ENCODE measurements at places on chromosomes 16 and 17.

DNA sequence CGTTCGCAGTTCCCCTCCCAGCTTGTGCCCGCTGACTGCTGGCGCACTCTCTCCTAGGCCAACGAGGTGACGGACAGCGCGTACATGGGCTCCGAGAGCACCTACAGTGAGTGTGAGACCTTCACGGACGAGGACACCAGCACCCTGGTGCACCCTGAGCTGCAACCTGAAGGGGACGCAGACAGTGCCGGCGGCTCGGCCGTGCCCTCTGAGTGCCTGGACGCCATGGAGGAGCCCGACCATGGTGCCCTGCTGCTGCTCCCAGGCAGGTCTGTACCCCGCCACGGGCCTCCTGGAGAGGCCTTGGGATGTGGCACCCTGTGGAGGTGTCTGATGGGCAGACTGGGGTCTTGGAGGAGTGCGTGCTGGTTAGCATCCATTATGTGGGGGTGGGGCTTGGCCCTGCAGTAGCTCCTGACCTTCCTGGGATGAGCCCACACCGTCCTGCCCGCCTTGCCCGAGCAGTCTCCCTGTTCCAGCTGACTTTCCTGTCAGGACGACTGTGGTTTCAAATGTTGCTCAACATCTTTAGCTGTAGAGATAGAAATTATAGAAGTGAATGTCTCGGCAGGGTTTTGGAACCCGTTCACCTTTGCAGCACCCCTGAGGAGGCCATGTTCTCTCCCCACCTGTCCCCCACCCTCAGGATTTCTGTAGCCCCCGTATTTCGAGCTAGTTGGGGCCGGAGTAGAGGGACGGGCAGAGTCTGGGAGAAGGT is 44.9 kb upstream of the CAPN15 start:
- no peak for DNase-seq

DNA sequence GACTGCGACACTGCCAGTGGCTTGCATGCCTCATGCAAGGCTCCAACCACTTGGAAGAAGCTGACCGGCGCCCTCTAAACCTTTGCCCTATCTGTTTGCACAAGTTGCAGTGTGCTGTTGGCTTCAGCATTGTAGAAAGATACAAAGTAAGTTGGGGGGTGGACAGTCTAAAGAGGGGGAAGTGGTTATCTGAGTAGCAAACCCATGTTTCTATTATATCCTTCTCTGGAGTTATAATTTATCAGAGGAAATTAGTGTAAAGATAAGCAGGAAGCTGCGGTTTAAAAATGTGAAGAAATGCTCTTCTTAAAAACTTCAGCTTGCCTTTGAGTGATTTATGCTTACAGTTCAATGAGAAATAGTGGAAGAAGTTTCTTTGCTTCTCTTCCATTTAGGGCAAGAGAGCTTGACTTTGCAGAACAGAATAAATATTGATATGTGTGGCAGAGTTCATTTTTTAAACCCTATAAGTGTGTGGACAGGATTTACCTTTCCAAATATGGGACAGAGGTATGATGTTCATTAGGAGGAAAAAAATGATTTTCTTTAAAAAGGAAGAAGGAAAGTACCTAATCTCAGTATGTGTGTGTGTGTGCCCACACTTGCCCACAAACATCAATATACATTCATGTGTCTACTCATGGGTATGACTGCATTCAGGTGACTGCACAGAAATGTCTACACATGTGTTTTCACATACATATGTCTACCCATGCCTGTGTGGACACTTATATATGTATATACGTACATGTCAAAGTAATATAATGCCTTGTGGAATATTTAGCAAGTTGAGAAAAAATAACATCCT is 8.1 kb downstream of the AMZ2 start:
- DNase-seq = no peak

DNA sequence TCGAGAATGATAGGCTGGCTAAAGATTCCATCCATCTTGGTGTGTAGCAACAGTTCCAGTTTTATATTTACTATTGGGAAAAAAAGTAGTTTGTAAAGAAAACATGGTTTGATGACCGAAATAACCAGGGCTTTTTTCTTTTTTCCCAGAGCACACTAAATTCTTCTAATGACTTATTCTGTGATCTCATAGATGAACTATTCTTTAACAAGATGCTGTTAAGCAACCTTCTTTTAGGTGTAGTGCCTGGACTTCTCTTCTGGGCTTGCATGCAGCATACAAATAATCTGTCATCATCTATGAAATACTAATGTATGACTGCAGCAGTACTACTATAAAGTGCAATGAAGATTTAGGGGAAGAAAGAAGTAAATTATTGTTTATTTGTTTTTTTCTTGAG is 11.0 kb upstream of the CAPNS2 start:
- DNase-seq = no peak

GRCh38 chr16:82892324-82892723 is 265.6 kb downstream of the CDH13 start:
- no peak for DNase-seq

DNA sequence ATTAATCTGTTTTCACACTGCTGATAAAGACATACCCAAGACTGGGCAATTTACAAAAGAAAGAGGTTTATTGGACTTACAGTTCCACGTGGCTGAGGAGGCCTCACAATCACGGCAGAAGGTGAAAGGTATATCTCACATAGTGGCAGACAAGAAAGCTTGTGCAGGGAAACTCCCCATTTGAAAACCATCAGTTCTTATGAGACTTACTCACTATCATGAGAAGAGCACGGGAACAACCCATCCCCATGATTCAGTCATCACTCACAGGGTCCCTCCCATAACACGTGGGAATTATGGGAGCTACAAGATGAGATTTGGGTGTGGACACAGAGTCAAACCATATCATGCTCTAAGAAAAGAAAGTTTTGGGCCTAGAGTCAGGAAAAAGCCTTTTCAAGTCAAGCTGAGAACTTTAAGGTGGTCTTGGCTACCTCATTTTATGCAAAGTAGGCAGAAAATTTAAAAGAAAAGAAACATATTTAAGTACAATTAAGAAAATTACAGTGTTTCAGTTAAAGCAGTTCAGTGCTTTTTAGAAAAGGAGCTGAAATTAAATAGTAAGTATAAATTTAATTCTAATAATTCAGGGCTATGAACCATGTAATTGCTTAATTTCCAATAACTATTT is 24.9 kb upstream of the CRYM start:
- DNase-seq = peak; percentile 96

GRCh38 chr17:36059406-36059805 is 4.7 kb upstream of the CCL18 start:
- no peak for DNase-seq

- no peak for DNase-seq
Observed at GRCh38 chr16:4954714-4955113, 3.4 kb upstream of the SEC14L5 start.

DNA sequence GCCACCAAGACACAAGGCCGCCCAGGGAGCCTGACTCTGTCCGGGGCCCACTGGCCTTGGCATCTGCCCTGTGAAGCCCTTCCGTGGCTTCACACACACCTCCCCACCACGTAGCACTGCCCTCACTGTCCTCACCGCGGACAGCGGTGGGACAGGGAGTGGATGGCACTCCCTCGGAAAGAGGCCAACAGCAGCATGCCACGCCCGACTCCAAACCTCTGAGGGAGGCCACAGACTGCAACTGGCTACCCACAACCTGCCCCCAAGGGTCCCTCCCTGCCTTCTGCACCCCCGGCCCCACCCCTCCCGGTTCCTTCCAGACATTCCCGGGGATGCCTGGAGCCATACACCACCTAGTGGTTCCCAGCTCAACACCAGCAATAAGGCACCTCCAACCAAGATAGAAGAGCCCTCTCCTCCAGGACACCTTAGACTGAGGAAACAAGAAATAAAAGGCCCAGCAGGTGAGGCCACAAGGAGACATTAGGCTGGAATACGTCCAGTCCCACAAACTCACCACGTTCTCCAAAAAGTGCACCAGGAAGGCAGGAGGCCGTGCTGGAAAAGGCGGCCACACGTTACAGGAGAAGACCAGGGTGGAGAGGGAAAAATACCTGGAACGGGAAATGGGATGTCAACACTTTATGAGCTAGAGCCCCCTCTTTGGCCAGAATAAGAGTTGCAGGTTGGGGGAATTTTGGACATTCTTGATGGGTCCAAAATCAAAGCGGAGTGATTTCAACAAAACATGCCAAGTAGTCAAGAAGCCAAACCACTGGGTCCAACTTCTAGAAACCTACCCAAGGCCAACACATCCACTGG is 310.0 kb downstream of the SOX9 start:
- DNase-seq = no peak

- no peak for DNase-seq
Observed at GRCh38 chr17:45784293-45784740, at the start of gene CRHR1. Gene CRHR1, plus strand, starts transcription at chr17:45784320. Its CDS starts 225 bp downstream, at chr17:45784545.

DNA sequence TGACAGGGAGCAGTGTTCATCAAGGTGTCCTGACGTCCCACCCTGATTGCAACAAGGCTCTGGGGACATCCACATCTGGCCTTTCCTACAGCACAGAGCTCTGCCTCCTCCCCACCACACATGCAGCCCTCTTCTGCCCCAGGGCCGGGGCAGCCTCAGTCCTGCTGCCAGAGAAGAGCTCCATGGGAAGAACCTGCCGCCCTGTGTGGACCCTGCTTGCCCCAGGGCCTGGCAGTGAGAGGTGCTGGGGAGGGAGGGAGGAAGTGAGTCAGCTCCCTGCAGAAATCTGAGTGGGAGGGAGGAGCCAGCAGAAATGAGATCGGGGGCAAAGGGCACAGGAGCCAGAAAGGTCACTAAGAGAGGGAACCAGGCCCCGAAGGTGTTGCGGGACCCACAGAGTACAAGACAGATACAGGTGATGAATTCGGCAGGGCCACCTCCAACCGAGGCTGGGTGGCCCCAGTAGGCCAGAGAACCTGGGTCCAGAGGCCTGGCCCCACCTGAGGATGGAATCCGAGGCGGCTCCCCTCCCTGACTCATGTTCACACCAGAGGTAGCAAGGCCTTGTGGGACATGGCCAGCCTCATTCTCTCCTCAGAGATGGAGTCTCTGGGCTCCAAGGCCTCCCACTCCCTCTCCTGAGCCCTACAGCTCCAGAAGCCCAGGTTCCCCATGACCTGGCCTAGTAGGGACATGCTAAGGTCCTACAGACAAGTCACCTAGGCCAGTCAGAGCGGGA is 24.8 kb downstream of the MYO18A start:
- no peak for DNase-seq

DNA sequence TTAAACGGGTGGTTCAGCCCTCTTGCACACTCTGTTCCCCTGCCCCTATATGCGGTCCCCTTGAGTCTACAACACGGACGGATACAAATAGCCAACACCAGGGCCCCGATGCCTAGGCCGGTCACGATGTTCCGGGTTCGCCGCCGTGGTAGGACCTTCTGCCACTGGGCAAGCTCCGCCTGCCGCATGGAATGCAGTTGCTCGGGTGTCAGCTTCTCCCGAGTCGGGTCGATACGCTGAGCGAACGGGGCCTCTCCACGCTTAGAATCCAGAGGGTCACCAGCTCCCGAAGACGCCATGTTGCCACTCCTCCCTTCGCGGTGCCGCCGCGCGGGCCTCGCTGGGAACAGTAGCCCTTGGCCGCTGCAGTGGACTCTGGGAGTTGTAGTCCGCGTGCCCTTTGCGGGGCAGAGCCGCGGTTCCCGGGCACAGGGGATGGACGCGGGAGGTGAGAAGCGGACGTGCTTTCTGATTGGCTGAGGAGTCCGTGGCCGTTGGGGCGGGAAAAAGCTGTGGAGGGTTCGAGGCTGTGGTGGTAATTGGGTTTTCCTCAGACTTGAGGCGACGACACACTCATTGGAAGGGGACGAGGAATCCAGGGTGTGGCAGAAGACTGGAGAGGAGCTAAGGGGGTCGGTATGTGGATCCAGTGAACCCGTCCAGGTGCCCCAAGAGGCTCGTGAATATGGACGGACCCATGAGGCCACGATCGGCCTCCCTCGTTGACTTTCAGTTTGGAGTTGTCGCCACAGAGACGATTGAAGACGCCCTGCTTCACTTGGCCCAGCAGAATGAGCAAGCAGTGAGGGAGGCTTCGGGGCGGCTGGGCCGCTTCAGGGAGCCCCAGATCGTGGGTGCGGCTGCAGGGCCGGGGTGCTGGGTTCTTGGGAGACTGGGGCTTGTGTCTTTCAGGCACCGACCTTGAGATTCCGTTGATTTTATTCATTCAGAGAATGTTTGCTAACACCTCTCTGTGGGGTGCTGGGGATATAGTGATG is at the start of the genes CNTD1 and COA3:
CNTD1 (plus strand) TSS at position 479 of the 998 bp plus-strand sequence; CDS start at position 686, 207 bp downstream.
COA3 (minus strand) TSS at position 322 of the 998 bp plus-strand sequence; CDS start at position 299, 23 bp downstream.
- DNase-seq = peak; percentile 20

DNA sequence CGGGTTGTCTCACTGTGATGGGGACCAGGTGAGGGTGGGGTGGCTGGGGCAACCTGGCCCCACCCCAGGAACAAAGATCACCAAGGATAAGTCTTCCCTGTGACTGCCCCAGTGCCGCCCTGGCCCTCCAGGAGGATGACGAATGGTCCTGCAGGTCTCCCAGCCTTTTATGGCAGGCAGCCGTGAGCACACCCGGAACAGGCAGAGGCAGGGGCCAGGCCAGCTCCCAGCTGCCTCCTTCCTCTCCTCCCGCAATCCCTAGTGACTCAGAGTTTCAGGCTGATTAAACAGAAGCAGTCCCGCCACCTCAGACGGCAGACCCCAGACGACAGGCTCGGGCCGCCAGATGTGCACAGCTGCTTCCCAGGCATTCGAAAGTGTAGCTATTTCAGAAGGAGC is 13.3 kb downstream of the JUP start:
- DNase-seq = no peak

- DNase-seq = no peak
Observed at GRCh38 chr16:56289416-56289815, 98.1 kb downstream of the GNAO1 start.

DNA sequence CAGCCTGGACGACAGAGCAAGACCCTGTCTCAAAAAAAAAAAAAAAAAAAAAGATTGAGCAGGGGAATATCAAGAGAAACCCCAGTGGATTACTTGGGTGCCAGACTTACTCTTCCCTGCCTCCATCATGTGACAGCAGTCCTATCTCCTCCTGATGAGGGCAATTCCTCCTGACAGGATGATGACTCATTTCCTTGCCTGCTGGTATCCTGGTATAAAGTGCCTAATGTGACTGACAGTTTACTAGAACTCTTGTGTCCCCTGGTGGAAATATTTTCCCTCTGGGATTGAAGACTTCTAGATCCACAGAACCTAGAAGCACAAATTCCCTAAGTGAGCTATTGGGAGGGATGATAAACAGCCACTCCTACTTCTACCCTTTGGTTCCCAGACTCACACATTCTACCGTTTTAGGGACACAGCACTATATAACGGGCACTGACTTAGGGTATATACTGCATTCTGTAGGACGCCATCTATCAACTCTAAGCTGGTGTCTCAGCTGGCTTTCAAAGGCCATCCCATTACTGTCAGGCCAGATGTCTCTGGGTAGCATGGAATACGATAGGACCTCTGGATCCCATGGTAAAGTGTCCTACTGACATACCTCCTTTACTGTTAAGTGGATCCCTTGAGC is 114.6 kb upstream of the MED13 start:
- peak; percentile 27 for DNase-seq
